Activated naive CD4-positive, alpha-beta T cell treated with anti-CD3 and anti-CD28 coated beads, Interleukin-2, amount 10 ng/mL, durations not matched to agents 7 days and 5 days (primary cell): ENCODE measurements at places on chromosomes 16 and 17.
A peak's percentile ranks its signal among the peaks of the same experiment; 100 is the strongest.

DNA sequence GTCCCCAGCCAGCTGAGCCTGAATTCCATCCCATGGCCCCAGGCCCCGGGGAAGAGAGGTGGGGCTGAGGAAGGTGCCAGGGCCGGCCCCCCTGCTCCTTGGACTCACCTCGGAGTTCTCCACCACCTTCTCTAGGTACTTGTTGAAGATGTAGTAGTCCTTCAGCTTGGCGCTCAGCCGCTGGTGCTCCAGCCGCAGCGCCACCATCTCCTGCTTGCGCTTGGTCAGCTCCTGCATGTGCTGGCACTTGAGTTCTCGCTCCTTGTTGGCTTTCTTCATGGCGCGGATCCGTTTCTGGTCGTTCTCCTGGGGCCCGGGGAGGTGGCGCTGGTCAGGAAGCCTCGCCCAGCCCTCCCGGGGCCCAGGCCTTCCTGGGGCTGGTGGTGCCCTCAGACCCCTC is 3.3 kb downstream of the CCDC42 start:
- H3K27ac ChIP-seq: no peak overlapping the region
- H3K4me1 ChIP-seq: peaks cover 32% of the 10 kb centered on the region
- H3K27me3 ChIP-seq: peaks cover 17% of the 10 kb centered on the region
- H3K4me3 ChIP-seq: no peak overlapping the region
- H3K36me3 ChIP-seq: no peaks in the 10 kb centered on the region
- DNase-seq: no peak

GRCh38 chr17:57292091-57292490 is 35.8 kb downstream of the MSI2 start:
- no peak overlapping the region for H3K4me3 ChIP-seq
- H3K27ac ChIP-seq: no peak overlapping the region
- no peak for DNase-seq

- DNase-seq: no peak
- peaks cover 12% of the 10 kb centered on the region for H3K4me1 ChIP-seq
- H3K36me3 ChIP-seq: no peaks in the 10 kb centered on the region
- H3K27ac ChIP-seq: no peak overlapping the region
- H3K4me3 ChIP-seq: no peak overlapping the region
Observed at GRCh38 chr16:12499032-12499745, 304.5 kb downstream of the CPPED1 start.

DNA sequence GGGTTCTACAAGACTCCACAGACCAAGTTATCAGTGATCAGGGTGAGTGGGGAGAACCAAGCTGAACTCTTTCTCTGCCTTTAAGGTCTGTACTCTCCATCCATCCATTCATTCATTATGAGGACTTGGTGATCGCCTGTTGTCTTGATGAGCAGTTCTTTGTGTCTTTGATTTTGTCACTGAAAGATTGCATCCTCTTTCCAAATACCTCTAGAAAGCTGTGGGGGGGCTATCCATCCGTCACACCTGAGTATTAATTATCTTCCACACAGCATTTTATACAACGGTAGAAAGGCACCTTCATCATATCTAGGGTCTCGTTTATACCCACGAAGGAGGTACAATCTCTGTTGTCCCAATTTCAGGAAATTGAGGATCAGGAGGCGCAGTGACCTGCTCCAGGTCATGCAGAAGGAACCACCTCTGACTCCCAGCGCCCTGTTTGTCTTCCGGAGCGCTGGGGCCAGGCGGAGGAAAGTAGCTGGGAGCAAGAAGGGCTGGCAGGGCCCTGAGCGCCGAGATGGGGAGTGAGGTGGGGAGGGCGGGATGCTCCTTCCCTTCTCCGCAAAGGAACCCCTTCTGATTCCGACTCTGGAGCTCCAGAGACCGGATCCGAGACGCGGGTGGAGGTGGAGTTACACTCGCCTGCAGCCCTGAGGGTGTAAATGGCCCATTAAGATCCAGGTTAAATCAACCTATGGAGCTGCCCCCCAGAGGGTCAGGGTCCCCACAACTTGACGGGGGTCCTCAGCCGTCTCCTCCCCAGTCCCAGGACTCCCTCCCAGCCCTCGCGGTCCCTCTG is 605 bp upstream of the ABAT start:
- DNase-seq: no peak
- peak overlapping the region; percentile 85 for H3K4me3 ChIP-seq
- peaks cover 20% of the 10 kb centered on the region for H3K4me1 ChIP-seq
- peaks cover 37% of the 10 kb centered on the region for H3K27me3 ChIP-seq
- H3K36me3 ChIP-seq: no peaks in the 10 kb centered on the region

- no peaks in the 10 kb centered on the region for H3K36me3 ChIP-seq
- no peak overlapping the region for H3K27ac ChIP-seq
- H3K27me3 ChIP-seq: peaks cover 99% of the 10 kb centered on the region
- H3K4me1 ChIP-seq: peaks cover 10% of the 10 kb centered on the region
- H3K4me3 ChIP-seq: no peak overlapping the region
- DNase-seq: peak; percentile 79
Observed at GRCh38 chr17:74354123-74354522, 7.5 kb downstream of the BTBD17 start.

GRCh38 chr17:76142585-76143041 is 1.6 kb upstream of the FOXJ1 start:
- peak overlapping the region; percentile 29 for H3K4me3 ChIP-seq
- peak overlapping the region; percentile 96 for H3K27ac ChIP-seq
- peaks cover 75% of the 10 kb centered on the region for H3K4me1 ChIP-seq

DNA sequence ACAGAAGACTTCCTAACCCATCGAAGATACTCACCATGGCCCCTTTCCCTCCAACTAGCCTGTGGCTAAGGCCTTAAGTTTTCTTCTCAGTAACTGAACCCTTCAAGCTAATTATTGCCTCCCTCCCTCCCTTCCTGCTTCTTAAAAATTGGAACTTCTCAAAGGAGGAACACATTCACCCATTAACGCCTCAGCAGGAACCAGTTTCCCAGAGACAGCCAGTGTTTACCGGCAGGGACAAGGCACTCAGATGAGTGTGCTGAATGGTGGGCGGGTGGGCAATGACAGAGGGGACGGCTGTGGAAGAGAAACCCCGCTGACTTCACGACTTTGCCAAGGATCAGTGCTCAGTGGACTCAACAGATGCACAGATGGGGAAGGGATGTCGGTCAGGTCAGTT is 20.3 kb downstream of the PITPNA start:
- H3K27me3 ChIP-seq: no peaks in the 10 kb centered on the region
- no peak for DNase-seq
- H3K27ac ChIP-seq: no peak overlapping the region

DNA sequence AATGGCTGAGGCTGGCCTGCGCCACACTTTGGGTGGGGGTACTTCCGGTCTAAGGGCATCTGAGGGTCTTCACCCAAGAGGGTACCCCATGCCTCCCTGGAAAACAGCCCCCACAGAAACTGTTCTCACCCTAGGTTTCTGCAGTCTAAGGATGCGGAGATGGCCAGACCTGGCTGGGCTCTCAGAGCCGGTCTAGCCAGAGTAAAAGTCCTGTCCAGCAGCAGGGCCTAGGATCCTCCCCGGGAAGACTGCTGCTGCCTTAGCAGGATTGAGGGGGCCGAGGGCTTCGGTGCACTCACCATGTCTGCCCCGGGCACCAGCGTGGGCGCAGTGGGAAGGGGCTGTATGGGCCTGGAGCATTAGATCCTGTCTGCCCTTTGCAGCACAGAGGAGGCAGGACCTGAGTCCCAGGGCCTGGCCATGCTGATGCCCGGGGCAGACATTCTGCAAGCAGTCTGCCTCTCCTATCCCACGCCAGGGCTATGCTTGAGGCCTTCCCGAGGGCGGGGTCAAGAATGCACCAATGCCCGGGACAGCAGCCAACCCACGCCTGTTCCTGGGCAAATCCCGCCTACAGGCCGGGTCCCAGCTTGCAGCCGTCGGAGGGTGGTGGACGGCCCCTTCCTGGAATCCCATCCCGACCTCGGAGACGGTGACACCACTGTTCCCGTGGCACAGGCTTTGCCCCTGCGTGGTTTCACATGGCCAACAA is 54.7 kb downstream of the CBFA2T3 start:
- H3K4me3 ChIP-seq: no peak overlapping the region
- no peak overlapping the region for H3K27ac ChIP-seq
- DNase-seq: no peak
- no peaks in the 10 kb centered on the region for H3K27me3 ChIP-seq

DNA sequence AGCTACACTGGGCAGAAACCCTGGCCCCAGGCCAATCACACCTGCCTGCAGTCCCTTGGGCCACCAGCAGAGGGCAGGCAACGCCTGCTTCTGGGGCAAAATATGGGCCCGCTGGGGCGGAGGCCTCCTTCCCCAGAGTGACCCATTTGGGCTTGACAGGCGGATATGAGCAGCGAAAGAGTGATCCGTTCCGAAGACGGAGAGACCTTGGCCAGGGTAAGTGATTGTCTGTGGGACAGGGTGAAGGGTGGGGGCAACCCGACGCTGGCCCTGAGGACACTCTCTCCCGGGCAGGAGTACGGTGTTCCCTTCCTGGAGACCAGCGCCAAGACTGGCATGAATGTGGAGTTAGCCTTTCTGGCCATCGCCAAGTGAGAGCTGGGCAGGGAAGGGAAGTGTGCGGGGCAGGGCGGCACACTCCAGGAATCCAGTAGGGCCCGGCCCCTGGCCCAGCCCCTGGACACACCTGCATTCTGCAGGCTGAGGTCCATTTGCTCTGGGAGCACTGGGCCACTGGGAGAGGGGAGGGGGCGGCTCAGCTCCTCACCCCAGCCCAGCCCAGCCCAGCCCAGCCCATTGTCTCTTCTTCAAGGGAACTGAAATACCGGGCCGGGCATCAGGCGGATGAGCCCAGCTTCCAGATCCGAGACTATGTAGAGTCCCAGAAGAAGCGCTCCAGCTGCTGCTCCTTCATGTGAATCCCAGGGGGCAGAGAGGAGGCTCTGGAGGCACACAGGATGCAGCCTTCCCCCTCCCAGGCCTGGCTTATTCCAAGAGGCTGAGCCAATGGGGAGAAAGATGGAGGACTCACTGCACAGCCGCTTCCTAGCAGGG is 3.5 kb upstream of the NHERF1 start:
- peaks cover 26% of the 10 kb centered on the region for H3K36me3 ChIP-seq
- peaks cover 75% of the 10 kb centered on the region for H3K4me1 ChIP-seq
- peak; percentile 87 for DNase-seq

GRCh38 chr16:49354991-49355390 is 18.6 kb upstream of the C16orf78 start:
- no peak overlapping the region for H3K4me3 ChIP-seq
- no peaks in the 10 kb centered on the region for H3K4me1 ChIP-seq
- no peak overlapping the region for H3K27ac ChIP-seq

DNA sequence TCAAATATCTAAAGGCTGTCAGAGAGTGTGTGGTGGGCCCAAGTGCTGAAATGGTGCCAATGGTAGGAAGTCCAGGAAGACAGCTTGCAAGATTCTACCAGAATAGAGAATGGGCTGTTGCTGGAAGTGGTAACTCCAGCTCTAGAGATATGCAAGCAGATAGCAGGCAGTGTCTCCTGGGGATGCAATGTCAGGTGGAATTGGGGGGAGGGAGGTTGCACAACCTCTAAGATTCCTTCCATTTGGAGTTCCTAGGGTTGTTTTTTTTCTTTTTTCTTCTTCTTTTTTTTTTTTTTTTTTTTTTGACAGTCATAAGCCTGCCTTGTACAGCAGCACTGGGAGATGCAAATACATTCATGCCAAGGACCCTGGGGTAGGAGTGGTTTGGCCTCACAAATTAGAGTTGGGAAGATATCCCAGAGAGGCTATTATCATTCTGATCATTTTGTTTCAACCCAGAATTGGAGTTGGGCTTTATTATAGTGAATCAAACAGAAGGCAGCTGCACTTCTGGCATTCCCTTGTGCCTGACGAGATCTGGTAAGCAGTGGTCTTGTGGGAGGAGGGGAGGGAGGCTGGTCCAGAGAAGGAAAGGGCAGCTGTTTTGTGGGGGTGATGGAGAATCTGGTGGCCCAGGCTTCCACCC is 51.1 kb downstream of the SLC6A2 start:
- H3K4me3 ChIP-seq: no peak overlapping the region
- no peak for DNase-seq
- H3K4me1 ChIP-seq: peaks cover 6% of the 10 kb centered on the region
- peaks cover 9% of the 10 kb centered on the region for H3K27me3 ChIP-seq
- no peaks in the 10 kb centered on the region for H3K36me3 ChIP-seq
- no peak overlapping the region for H3K27ac ChIP-seq

DNA sequence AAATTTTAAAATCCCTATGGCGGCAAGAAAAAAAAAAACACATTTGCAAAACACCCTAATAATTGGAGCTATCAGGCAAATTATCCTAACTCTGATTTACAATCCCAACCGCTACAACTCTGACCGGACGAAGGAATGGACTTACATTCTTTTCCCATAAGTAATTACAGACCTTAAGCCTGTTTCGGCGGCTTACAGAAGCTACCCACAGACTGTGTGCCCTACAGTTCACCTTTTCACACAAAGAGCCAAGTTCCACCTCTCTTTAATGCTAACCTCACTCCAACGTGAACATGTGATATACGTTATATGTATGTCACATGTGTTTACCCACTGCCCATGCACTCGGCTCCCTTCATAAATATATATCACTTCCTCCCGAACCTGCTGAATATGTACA is 8.7 kb upstream of the MEAK7 start:
- DNase-seq: no peak
- peaks cover 7% of the 10 kb centered on the region for H3K27me3 ChIP-seq
- H3K27ac ChIP-seq: peak overlapping the region; percentile 94
- H3K4me3 ChIP-seq: peak overlapping the region; percentile 25
- H3K36me3 ChIP-seq: peaks cover 47% of the 10 kb centered on the region

- H3K27me3 ChIP-seq: peaks cover 29% of the 10 kb centered on the region
- DNase-seq: no peak
- no peaks in the 10 kb centered on the region for H3K4me1 ChIP-seq
- H3K4me3 ChIP-seq: no peak overlapping the region
- H3K27ac ChIP-seq: no peak overlapping the region
Observed at GRCh38 chr16:89164847-89165680, 6.5 kb upstream of the CDH15 start.

DNA sequence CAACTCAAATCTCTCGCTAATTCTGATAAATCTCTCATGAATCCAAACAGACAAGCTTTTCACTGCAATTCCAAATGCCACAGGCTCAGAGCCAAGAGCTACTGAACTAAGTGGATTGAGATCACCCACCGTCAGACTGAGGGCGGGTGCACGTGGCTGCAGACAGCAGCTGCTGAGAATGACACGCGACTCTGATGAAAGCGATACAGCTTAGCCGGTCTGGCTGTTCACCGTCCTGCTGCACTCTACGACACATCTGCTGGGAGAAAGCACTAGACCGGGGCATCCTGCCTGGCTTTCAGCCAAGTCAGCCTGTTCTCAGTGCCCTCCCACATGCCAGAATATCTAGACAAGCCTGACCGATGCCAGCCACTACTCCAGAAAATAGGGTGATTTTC is 42.6 kb downstream of the KLHDC4 start:
- no peak for DNase-seq
- H3K4me1 ChIP-seq: peaks cover 7% of the 10 kb centered on the region
- H3K4me3 ChIP-seq: no peak overlapping the region
- H3K27me3 ChIP-seq: no peaks in the 10 kb centered on the region

- H3K4me1 ChIP-seq: no peaks in the 10 kb centered on the region
- no peak overlapping the region for H3K4me3 ChIP-seq
- no peaks in the 10 kb centered on the region for H3K36me3 ChIP-seq
- no peak for DNase-seq
- no peak overlapping the region for H3K27ac ChIP-seq
Observed at GRCh38 chr16:8044796-8045195, 545.5 kb downstream of the TMEM114 start.
